ENCODE measurements at places on chromosomes 7 and 10.

GRCh38 chr10:3623746-3624145 is 161.3 kb downstream of the KLF6 start:
- DNase-seq, result no peak

- no peak for DNase-seq
Measured at GRCh38 chr10:124224331-124225028, 131.1 kb upstream of the CHST15 start.

DNA sequence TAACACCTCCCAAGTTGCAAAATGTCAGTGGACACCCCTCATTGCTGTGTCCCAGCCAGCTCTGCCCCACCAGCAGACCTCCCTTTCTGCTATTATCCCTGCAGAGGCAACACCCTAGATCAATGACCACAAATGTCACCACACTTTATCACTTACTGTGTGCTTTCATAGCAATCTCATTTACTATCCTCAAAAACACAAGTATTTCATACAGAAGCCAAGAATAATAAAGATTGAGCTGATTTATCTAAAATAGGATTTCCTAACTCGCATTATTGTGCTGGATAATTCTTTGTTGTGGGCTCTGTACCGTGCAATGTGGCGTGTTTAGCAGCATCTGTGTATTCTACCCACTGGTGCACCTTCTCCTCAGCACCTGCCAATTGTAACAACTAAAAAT is 13.2 kb upstream of the ABCB5 start:
- DNase-seq, result no peak

GRCh38 chr10:63542835-63543575 is 21.8 kb downstream of the REEP3 start:
- no peak for DNase-seq

DNA sequence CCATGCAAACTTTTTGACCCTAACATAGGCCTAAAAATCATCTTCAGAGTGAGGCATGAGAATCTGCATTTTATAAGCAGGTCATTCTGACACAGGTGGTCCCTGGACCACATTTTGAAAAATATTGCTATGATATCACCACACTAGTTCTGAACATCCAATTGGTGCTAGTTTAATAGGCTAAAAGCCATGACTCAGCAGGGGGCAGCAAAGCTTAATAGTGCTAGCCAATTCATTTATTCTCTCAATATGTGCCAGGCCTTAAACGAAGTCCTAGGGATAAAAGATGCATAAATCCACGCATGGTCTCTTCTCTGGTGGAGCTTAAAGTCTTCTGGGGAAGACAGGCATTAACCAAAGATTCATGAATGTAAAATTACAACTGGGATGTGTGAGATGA is 10.2 kb upstream of the SLC25A28 start:
- no peak for DNase-seq

- no peak for DNase-seq
Measured at GRCh38 chr7:159034394-159034793, 110.3 kb downstream of the VIPR2 start.

DNA sequence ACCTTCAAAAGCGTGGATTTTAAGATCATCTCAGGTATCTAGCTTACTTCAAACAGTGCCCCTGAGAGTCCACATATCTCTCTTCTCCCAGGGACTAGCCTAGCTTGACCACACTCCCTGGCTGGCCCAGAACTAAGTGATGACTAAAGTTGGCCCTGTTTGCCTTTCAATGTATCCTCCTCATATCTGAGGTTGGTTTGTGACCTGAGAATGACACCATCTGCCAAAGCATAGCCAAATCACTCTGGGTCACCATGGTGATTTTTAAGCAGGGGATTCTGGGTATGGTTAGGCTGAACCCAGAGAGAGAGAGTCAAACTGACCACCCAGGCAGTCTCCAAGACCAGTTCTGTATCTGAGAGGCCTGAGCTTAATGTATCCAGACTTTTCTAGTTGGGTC is 16.2 kb downstream of the CNNM1 start:
- DNase-seq, result no peak

GRCh38 chr7:87564296-87564963 is 36.3 kb downstream of the ABCB1 start:
- no peak for DNase-seq

DNA sequence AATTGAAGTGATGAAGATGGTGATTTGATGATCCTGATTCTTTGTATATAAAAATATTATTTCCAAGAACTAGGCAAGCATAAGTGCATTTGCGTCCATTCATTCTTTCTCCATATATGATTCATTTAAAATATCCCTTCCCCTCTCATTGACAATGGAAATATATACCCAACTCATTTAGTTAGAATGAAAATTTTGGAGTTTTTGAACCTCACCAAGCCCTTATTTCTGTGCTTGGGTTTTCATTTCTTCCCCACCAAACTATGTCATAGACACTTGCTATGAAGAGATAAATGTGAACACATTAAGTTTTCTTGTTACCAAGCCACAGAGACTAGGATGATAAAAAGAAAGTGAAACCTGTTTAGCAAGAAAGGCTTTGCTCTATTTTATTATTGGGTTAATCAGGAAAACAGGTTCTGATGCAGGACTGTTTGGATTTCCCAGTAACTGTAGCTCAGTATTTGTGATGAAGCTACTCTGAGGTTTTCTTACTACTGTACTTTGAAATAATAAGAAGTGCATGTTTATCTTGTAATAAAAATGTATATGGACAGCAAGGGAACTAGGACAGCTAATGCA is 68.3 kb downstream of the ITGB1 start:
- no peak for DNase-seq

GRCh38 chr7:16034353-16034752 is 347.9 kb upstream of the MEOX2 start:
- no peak for DNase-seq

GRCh38 chr7:11235491-11235890 is 261.8 kb downstream of the PHF14 start:
- no peak for DNase-seq

DNA sequence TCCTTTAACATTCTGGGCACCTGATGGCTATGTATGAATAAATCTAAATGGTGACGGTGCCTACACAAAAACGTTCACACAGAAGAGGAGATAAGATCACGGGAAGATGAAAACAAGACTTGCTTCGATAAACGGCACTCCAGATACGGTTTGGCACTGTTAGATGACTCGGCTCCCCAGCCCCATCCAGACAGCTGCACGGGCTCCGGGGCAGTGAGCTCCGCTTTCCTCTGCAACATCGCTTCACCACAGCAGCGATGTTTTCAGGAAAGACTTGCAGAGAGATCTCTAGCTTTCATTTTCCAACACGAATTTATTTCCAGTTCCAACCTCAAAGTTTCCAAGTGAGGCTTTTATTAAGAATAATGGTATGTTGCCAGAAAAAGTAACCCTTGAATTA is 132.1 kb downstream of the KLF6 start:
- no peak for DNase-seq

- no peak for DNase-seq
Measured at GRCh38 chr10:106169241-106169640, 995.3 kb downstream of the SORCS1 start.
